ENCODE measurements at places on chromosomes 7 and 10. TPM values are rescaled to one million over a fixed set of nuclear protein-coding genes. Genes with fewer than 3 reads are reported as not detected.

KCP gene
- total RNA-seq, result 0.08 TPM

NAT16 gene
- not detected for total RNA-seq

- no peaks in the 10 kb centered on the region for H3K4me1 ChIP-seq
- no peak overlapping the region for H3K4me3 ChIP-seq
- peaks cover 3% of the 10 kb centered on the region for H3K27me3 ChIP-seq
- no peak for DNase-seq
- no peak overlapping the region for H3K27ac ChIP-seq
Observed at GRCh38 chr10:130924138-130924819, 387.2 kb downstream of the TCERG1L start.

DNA sequence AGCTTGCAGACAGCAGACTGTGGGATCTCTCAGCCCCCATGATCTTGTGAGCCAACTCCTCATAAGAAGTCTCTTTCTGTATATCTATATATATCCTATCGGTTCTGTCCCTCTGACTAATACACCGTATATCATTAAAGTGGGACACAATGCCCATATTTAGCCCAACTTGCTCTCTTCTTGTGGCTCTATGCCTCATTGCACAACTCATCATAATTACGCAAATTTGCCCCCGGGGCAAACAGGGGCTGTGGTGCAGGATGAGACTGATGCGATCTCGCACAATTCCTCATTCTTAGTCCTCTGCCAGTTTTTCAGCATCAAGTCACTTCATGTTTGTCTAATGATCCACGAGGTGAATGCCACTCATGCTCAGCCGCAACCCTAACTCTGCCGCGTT, 183.2 kb downstream of the PRPF18 start:
- no peak for DNase-seq
- peaks cover 16% of the 10 kb centered on the region for H3K4me1 ChIP-seq
- no peak overlapping the region for H3K4me3 ChIP-seq
- no peaks in the 10 kb centered on the region for H3K27me3 ChIP-seq
- H3K36me3 ChIP-seq, result no peaks in the 10 kb centered on the region
